Common myeloid progenitor, CD34-positive (primary cell): ENCODE measurements at places on chromosomes 1 and 21.
A peak's percentile ranks its signal among the peaks of the same experiment; 100 is the strongest.

GRCh38 chr1:43300378-43301094, at the start of gene TIE1:
TIE1 (plus strand) TSS chr1:43300982; CDS start chr1:43301072, 90 bp downstream.
- no peaks in the 10 kb centered on the region for H3K27me3 ChIP-seq
- no peaks in the 10 kb centered on the region for H3K36me3 ChIP-seq
- H3K4me3 ChIP-seq = peak within 1 kb of the TSS; percentile 65
- H3K27ac ChIP-seq = peak within 1 kb of the TSS; percentile 66
- H3K4me1 ChIP-seq = peaks cover 36% of the 10 kb centered on the region

DNA sequence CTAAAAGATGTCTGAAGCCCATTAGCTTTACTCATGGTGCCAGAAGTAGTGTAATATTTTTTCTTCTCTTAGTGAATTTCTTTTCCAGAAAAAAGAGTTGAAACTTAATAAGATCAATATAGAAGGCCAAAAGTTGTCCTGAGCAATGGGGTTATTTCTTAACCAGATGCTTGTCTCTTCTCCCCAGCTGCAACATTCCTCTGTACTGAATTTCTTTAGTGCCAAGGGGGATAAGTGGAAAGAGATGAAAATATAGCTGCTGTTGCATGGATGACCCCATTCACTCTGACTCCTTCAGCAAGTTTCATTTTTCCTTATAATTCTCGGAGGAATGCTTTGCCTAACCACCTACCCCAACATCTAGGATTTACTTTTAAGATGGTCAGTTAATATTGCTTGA, 675.0 kb downstream of the USP25 start:
- no peak overlapping the region for H3K27ac ChIP-seq
- no peaks in the 10 kb centered on the region for H3K4me1 ChIP-seq
- H3K27me3 ChIP-seq = no peaks in the 10 kb centered on the region

GRCh38 chr1:197312163-197312562, 44.1 kb downstream of the CRB1 start:
- H3K27me3 ChIP-seq = no peaks in the 10 kb centered on the region
- no peak overlapping the region for H3K4me3 ChIP-seq
- no peak for DNase-seq
- no peaks in the 10 kb centered on the region for H3K36me3 ChIP-seq
- H3K27ac ChIP-seq = no peak overlapping the region

DNA sequence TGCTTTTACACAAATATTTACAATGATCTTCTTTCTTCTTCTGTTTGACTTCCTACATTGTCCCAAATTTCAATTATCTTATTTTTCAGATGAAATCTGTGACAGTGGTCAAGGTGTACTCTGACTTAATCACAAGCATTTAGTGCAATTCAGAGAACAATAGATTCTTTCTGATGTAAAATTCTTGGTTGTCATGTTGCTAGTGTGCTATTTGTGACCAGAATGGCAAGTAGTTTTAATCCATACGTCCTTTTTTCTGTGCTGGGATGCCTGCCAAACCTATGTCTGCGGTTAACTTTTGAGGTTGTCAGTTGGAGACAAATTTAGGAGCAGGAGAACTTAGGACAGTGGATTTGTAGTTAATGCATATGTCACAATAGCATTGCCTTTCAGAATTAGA, 31.0 kb downstream of the NCAM2 start:
- H3K36me3 ChIP-seq = no peaks in the 10 kb centered on the region
- DNase-seq = peak; percentile 60
- no peaks in the 10 kb centered on the region for H3K4me1 ChIP-seq
- H3K4me3 ChIP-seq = no peak overlapping the region
- no peaks in the 10 kb centered on the region for H3K27me3 ChIP-seq

GRCh38 chr1:4203501-4203900, 303.4 kb upstream of the C1orf174 start:
- H3K36me3 ChIP-seq = no peaks in the 10 kb centered on the region
- H3K4me3 ChIP-seq = no peak overlapping the region
- H3K4me1 ChIP-seq = no peaks in the 10 kb centered on the region
- H3K27me3 ChIP-seq = no peaks in the 10 kb centered on the region
- no peak for DNase-seq
- H3K27ac ChIP-seq = no peak overlapping the region

DNA sequence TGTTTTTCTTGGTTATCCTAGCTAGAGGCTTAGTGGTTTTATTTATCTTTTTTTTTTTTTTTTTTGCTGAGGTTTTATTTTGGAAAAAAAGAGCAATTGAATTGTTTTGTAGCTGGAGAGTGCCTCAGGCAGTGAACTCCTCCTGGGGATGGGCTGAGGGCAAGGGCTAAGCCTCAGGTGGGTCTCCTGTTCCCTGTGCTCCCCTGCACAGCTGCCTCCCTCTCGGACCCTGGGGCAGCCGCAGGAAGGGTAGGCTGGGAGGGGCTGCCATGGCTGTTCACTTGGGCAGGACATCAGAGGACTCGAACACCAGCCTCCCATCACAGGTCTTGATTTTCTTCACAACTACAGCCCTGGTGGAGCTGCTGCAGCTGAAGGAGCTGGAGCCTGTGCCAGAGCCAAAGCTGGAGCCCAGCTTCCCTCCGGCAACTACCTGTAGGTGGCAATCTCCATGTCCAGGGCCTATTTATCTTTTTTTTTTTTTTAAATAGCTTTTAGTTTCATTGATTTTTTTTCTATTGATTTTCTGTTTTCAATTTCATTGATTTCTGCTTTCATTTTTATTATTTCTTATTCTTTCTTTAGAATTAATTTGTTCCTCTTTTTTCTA, 28.9 kb downstream of the LEPR start:
- no peaks in the 10 kb centered on the region for H3K36me3 ChIP-seq
- H3K4me3 ChIP-seq = no peak overlapping the region
- H3K27ac ChIP-seq = no peak overlapping the region
- no peaks in the 10 kb centered on the region for H3K4me1 ChIP-seq
- DNase-seq = no peak

GRCh38 chr1:236173174-236173767, 30.9 kb downstream of the GPR137B start:
- no peaks in the 10 kb centered on the region for H3K27me3 ChIP-seq
- no peaks in the 10 kb centered on the region for H3K4me1 ChIP-seq
- no peak overlapping the region for H3K27ac ChIP-seq

DNA sequence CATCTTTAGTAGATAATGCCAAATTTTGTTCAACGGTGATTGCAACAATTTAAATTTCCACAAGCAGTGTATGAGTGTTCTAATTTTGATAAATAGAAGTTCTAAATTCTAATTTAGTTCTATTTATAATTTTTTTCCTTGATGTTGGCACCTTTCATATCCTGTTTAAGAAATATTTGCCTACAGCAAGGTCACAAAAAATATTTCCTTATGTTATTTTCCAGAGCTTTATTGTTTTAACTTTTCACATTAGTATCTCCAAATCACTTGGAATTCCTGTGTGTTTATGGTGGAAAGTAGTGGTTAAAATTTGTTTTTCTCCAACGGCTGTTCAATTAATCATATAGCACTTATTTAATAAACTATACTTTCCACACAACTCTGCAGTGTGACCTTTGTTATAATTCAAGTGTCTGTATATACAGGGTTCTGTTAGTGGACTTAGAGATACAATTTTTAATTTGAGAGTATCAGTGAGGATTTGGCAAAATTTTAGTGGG, 94.3 kb upstream of the CD55 start:
- no peaks in the 10 kb centered on the region for H3K36me3 ChIP-seq
- H3K4me3 ChIP-seq = no peak overlapping the region
- no peak overlapping the region for H3K27ac ChIP-seq
- no peaks in the 10 kb centered on the region for H3K27me3 ChIP-seq
- no peaks in the 10 kb centered on the region for H3K4me1 ChIP-seq
- DNase-seq = no peak

DNA sequence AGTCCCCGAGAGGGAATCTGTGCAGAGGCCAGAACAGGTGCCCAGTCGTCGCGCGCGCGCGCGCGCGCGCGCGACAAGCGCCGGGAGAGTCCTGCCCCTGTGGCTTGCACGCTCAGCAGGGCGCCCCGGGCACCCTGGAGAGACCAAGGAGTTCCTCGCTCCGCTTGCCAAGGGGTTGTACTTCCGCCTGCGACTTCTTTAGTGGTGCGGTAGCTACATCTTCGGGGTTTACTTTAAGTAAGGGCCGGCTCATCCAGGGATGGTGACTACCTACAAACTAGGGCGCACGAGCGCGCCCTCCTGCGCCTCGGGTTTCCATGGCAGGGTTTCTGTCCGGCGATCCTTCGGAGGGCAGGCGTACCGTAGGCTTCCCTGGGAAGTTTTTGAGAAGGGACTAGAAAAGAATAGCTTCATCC, 1.4 kb downstream of the LHX4 start:
- peak; percentile 69 for DNase-seq
- H3K27ac ChIP-seq = no peak overlapping the region
- peaks cover 41% of the 10 kb centered on the region for H3K4me1 ChIP-seq
- no peaks in the 10 kb centered on the region for H3K36me3 ChIP-seq
- H3K4me3 ChIP-seq = peak overlapping the region; percentile 13

DNA sequence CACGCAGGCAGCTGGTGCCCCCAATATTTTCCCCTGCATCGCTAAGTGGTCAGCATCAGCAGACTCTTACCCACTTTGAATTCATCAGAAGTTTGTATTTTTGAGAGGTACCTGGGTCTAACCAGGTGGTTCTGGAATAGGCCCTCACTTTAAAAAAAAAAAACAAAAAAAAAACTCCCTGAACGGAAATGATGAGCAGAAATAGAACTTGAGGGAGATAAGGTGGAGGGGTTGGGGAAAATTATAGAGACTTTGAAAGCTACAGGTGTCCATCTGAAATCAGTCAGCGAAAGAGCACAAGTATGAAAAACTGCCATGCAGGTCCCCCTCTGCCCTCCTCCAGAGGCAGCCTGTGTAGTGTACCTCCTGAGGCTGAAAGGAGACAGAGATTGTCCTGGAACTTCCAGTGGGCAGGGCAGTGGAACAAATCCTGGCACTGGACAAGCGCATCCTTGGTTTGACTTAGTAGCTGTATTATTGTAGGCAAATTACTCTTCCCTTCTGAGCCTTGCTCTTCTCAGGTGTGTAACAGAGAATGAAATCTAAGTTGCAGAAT, 1.2 kb downstream of the SLAMF7 start:
- no peak overlapping the region for H3K27ac ChIP-seq
- H3K4me1 ChIP-seq = no peaks in the 10 kb centered on the region
- H3K4me3 ChIP-seq = no peak overlapping the region

- DNase-seq = peak; percentile 91
- H3K36me3 ChIP-seq = no peaks in the 10 kb centered on the region
- no peaks in the 10 kb centered on the region for H3K27me3 ChIP-seq
- H3K4me1 ChIP-seq = no peaks in the 10 kb centered on the region
Measured at GRCh38 chr1:239386453-239387303, at the start of gene CHRM3. CHRM3 (plus strand) TSS chr1:239386568; CDS start chr1:239907452, 520,884 bp downstream.

- no peaks in the 10 kb centered on the region for H3K27me3 ChIP-seq
- peaks cover 46% of the 10 kb centered on the region for H3K36me3 ChIP-seq
- no peak for DNase-seq
- H3K4me3 ChIP-seq = no peak overlapping the region
- H3K4me1 ChIP-seq = peaks cover 6% of the 10 kb centered on the region
Measured at GRCh38 chr1:31054349-31054748, 11.2 kb downstream of the PUM1 start.

DNA sequence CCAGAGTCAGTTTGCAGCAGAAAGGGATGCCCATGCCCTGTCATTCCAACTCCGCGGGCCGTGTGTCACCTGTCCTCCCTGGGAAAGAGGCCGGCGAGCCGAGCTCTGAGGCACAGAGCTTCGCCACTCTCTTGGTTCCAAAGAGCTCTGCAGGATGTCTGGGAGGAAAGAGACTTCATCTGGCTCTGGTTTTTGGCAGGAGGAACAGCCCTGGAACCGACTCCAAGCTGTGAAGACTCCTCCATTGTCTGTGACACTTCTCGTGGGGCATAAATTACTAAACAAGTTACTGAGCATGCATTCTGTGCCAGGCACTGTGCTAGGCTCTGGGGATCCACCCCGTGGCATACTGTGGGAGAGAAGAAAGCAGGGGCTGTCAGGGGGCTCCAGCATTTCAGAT, 3.9 kb upstream of the FAM151A start:
- no peak for DNase-seq
- no peaks in the 10 kb centered on the region for H3K27me3 ChIP-seq
- no peaks in the 10 kb centered on the region for H3K36me3 ChIP-seq
- H3K27ac ChIP-seq = no peak overlapping the region
- no peak overlapping the region for H3K4me3 ChIP-seq

DNA sequence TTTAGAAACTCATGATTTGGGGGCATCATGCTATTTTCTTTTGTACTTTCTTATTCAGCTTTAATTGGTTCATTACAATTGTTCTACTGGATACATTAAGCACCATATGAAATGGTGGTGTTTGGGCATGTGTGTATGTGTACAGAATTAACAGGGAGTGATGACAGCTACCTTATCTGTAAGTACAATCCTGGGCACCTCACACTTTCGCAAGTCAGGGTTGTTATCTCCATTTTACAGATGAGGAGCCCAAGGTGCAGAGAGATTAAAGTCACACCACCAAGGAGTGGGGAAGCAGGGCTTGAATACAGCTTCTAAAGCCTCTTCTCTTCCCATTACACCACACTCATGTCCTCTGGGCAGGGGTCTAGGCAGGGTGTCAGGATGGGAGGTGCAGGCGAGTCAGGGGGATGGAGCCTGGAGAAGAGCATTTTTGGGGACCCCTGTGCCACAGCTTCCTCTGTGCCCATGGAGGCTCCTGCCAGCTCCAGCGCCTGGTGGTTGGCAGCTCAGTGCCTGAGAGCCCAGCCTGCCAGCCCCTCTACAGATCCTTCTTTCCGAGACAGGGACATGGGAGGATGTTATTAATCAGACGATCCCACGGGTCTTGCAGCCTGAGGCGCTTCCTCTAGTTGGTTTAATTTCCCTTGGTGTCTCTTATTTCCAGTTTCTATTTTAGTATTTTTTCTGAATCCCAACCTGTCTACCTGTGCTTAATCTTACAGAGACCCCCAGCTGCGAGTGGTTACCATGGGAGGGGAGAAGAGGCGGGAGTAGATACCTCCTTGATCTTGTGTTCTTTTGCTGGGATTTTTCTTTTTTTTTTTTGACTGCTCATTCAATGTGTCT, 126.2 kb upstream of the CD34 start:
- no peak overlapping the region for H3K27ac ChIP-seq
- no peak overlapping the region for H3K4me3 ChIP-seq
- H3K27me3 ChIP-seq = no peaks in the 10 kb centered on the region
- H3K4me1 ChIP-seq = no peaks in the 10 kb centered on the region
- H3K36me3 ChIP-seq = no peaks in the 10 kb centered on the region

DNA sequence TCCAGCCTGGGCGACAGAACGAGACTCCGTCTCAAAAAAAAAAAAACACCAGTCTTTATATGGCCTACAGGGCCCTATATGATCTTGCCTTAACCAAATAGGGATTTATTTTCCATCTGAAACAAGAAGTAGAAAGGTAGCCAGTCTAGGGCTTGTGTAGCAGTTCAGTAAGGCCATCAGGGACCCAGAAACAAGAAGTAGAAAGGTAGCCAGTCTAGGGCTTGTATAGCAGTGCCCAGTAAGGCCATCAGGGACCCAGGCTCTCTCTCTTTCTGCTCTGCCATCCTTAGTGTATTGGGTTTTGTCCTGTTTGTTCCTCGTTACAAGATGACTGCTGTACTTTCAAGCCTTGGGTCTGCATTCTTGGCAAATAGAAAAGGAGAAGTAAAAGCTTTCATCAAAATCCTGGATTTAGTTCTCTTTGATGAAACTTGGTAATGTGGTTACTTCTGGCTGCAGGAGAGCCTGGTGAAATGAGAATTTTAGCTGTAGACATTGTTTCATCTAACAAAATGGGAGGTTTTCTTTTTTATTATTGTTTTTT, 46.1 kb downstream of the PKN2 start:
- no peaks in the 10 kb centered on the region for H3K27me3 ChIP-seq
- peak; percentile 64 for DNase-seq
- H3K27ac ChIP-seq = no peak overlapping the region
- peaks cover 3% of the 10 kb centered on the region for H3K36me3 ChIP-seq
- H3K4me3 ChIP-seq = no peak overlapping the region
